Endothelial cell of umbilical vein (primary cell): ENCODE measurements at places on chromosomes 2 and 18. TPM values are rescaled to one million over a fixed set of nuclear protein-coding genes. Genes with fewer than 3 reads are reported as not detected.

FAM228A gene
- total RNA-seq: 1.00 TPM in 1 of 2 replicates, not detected in the other

GAD1 gene
- 0.60 TPM in 1 of 2 replicates, not detected in the other for total RNA-seq

HSBP1L1 gene
- total RNA-seq: 3.7 and 5.2 TPM in 2 replicates

TRAK2 gene
- 35.7 and 38.5 TPM in 2 replicates for total RNA-seq

FARSB gene
- 27.2 and 29.4 TPM in 2 replicates for total RNA-seq

TTN gene
- total RNA-seq: 0.44 and 0.49 TPM in 2 replicates

KLF7 gene
- 42.9 and 53.7 TPM in 2 replicates for total RNA-seq

ATP6V1B1 gene
- total RNA-seq: 0.60 and 0.77 TPM in 2 replicates

NEU2 gene
- total RNA-seq: not detected in 2 replicates

DNA sequence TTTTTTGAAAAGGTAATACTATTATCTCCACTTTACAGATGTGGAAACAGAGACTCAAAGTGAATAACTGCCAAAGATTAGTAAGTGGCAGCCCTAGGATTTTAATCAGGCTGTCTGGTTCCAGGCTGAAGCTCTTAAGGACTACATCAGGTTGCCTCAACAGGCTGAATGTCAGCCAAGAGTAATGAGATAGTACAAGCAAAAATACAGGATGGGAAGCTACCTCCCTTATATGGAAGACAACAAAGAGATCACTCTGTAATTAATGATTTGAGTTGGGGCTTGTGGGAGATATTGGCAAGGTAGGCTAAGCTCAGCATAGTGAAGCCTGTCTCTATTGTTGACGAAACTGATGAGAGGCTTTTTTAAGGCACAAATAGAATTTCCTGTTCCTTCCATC, 323.1 kb downstream of the KCNJ3 start:
- DNase-seq: no peak

GRCh38 chr18:35186291-35187034, 54.4 kb upstream of the ZNF397 start:
- no peak for DNase-seq

DNA sequence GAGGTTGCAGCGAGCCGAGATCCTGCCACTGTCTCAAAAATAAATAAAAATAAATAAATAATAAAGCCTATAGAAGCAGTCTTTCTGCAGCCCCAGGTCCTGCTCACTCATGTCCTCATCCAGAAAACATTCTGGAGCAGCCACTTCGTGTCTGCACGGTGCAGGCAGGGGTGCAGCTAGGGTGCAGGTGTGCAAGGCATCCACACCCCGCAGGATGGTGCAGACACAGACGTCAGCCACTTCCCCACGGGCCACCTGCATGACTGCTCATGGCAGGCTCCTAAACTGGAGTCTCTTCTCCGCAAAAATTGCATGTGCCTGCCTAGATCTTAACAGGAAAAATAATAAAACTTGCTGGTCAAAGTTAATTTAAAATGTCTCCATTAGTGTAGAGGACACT, 80.2 kb upstream of the SNTG2 start:
- DNase-seq: no peak

DNA sequence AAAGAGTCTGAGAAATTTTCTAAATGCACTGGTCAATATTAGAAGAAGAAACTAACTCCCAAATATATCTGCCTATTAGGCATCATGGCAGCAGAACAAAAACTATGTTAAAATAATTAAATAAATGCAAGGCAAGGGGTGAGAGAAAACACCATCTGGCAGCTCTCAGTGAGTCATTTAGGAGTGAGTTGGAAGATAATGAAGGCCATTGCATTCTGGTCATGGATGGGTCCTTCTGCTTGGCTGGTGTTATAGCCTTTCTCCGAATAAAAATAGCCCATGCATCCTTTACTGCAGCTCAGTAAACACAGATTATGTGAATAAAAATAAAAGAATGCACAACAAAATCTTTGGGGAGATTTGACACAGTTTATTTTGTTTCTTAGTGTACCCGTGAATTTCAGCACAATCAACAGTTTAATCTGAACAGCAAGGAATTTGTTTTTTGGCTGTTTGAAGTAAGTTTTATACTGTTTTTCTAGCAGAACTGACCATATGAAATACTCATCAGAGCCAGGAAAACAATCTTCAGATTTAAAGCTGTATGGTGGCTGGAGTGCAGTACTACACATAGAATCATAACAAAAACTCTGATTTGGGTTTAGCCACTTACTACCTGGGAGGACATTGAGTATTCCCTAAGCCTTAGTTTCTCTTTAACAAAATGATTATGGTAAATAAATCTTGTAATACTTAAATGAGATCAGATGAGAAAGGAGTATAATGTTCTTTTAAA, 225.1 kb upstream of the ITGA4 start:
- DNase-seq: no peak

DNA sequence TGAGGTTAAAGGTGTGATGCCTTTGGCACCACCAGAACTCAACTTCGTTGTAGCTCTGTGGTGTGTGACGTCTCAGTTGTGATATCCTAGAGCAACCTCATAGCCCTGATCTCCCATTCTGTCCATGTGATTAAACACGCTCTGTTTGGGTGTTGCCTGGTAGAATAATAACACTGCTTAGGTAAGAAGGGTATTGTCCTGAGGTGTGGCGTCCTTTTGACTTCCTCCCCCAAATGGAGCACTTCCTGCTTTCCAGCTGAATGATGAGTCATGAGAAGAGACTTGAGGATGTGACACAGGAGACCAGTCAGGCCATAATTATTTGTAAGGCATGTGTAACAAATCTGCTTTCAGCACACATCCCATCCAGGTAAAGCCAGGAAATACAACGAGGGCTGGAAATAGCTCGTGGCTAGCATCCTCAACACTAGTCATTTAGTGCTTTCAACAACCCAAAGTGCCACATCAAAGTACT, 100.7 kb downstream of the RAPGEF4 start:
- DNase-seq: peak; percentile 88

DNA sequence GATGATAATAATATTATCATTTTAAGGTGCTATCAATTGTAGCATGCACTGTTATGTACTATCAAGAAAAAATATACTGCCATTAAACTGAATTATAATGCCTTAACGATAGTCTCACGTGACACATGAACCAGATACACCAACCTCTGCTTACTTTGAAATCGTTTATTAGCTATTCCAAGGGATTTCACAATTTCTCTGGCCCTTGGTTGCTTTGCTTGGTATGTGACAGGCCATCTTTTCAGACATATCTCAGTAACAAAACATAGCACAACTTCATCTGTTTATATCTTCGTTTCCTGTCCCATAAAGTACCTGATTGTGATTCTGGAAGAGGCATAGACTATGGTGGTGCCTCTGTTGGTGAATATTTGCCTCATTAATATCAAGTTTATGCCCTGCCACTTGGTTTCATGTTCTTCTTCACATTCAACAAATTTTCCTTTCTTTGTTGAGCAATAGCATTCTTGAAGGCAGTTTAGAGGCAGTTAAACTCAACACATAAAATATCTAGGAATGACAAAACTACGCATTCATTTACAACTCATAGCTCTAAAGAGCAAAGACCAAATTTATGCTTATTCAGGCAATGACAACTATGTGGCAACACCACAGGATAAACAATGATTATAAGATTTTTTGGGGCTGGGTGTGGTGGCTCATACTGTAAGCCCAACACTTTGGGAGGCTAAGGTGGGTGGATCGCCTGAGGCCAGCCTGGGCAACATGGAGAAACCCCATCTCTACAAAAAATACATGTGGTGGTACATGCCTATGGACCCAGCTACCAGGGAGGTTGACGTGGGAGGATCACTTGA, 84.3 kb downstream of the MCFD2 start:
- no peak for DNase-seq

DNA sequence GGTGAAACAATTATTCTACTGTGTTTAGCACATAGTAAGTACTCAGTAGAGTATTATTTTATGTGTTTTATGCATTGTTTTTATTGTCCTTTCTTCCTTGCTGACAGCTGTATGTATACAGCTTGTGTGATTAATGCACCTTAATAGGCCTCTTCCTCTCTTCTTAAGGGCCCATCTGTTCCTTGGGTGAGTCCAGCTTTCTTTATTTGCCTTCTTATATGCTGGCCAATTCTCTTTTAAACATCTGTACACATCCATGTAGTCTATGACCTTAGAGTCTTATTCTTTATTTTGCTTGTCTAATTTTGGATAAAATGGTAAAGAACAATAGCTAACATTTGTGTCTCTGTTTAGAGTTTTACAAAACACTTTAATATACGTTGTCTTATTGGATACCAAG, 333.7 kb upstream of the MEIS1 start:
- no peak for DNase-seq

DNA sequence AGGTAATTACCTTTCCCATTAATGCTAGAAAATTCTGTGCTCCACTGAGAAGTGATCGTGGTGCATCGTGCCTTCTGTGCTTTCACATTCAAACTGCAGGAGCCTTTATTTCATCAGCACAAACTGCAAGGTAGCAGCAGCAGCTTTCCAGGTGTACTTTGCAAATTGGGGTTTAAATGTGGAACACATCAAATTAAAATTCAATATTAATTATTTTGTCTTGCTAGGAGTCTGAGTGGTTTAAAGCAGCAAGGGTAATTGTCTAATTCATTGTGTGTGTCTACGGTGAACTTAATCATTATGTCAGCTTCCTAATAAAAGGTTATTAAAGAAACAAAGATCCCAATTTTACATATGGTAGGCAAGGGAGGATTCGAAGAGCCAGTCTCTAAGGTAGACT, 180.8 kb upstream of the ATP5MC3 start:
- no peak for DNase-seq

GRCh38 chr2:200905618-200906296, 16.6 kb downstream of the NIF3L1 start:
- DNase-seq: peak; percentile 76
